ENCODE measurements at places on chromosomes 11 and 22.

GRCh38 chr22:48844056-48844675 is 983.5 kb downstream of the BRD1 start:
- DNase-seq: no peak

DNA sequence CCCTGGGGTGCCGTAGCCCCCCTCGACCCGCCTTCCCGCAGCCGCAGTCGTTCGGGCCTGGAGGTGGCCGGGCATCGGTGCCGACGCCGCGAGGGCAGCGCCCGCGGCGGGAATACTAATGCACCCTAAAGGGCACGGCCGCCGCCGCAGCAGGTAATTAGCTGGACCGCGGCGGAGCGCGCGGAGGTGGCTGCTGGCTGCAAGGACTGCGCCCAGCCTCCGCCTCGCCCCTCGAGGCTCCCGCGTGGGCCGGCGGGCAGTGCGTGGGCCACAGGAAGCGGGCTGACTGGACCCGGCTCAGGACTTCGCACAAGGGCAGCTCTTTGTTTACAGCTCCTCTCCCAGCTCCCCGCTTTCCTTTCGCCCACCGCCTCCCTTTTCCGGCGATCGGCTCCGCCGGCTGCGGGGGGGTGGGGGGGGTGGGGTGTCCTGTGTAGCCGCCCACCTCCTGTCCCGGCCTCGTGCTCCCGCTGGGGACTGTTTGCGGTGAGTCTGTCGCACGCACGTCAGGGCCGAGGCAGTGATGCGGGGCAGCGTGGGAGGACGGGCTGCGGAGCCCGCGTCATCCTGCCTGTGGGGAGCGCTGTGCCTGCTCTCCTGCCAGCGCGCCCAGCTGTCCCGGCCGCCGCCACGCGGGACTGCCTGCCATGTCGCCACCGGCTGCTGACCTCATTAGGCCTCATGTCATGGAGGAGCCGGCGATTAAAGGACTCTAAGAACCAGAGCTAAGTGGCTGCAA is 53.2 kb downstream of the GRIK4 start:
- DNase-seq: peak; percentile 79

- no peak for DNase-seq
These were observed 893.9 kb downstream of the OPCML start for GRCh38 chr11:132638423-132638822.

DNA sequence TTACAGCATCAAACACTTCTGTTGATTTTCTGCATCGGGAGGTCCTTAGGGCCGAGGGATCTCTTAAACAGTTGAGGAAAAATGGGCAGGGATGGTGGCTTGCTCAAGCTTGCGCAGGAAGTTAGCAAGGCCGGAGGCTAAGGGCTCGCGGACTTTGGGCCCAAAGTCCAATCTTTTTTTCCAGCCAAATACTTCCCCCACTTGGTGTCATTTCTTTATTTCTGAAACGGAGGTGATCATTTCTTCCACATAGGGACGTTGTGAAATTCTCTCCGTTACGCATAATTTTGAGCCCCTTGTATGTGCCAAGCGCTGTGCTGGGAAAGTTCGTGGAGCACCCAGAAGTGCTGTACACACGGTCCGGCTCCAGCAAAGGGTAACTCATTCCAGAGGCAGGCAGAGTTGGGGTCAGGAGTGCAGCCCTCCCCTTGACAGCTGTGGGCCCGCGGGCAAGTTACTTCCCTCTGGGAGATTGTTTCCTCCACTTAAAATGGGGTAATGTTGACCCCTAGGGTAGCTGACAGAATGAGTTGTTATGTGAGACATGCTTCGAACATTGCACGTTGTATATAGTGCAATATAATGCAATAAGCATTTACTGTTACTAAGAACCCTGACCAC is 809 bp downstream of the MIEF1 start:
- no peak for DNase-seq

- DNase-seq: peak; percentile 84
These were observed 2.8 kb upstream of the CDKN1C start for GRCh38 chr11:2888266-2888968.

DNA sequence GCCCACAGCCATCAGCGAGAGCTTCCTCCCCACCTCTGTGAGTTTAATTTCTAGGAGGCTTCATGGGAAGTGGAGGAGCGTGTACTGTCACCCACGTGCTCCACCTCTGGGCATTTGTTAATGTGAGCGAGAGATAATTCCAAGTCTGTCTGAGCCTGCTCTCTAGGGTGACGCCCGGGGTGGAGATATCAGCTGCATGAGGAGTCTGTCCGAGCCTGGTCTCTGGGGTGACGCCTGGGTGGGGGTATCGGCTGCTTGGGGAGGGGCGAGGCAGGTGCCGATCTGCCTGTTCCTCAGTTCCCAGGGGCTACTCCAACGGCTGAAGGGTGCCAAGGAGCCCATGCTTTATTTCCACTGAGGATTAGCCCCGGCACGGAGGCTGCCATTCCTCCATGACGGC is 735.0 kb downstream of the BRD1 start:
- no peak for DNase-seq

DNA sequence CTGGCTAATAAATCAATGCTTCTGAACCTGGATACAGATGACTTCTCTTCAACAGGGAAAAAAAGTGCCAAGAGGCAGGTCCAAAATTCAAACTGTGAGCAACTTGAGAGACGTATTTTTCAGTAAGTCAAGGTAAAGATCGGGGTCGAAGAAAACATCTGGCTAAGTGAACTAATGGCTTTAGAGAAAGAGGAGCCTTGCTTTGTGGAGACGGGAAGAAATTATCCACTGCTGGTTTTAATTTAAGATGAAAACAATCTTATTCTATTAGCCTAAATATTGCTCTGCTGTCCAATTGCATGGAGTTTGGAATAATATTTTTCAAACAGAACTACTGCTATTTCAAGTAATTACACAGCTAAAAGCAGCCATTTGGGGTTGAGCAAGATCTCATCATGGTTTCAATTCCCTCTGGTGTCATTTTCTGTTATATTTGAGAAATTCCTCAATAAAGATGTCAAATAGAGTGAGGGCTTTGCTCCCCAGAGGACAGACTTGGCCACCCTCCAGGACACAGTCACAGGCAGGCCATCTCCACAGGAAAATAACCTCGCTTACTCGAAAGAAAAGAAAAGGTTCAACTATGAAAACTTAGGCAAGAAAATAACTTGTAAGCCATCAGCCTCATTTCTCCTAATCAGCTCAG is 29.8 kb downstream of the SCUBE1 start:
- DNase-seq: no peak

DNA sequence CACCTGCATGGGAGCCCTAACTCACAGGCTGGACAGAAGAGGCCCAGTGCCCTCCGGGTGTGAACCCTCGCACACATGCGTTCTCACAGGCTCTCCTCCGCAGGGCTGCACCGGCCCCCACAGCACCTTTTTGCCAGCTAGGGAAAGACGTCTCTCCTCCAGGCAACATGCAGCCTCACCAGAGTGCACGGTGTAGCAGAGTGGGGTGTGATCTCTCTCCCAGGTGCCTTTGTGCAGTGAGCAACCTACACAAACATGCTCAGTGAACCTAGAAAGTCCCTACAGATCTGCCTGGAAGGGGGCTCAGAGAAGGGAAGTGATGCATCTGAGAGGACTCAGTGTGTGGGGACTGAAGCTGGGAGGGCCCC is 3.7 kb upstream of the CARNS1 start:
- DNase-seq: no peak

- DNase-seq: no peak
These were observed 13.0 kb downstream of the SCUBE2 start for GRCh38 chr11:9078113-9079086.

DNA sequence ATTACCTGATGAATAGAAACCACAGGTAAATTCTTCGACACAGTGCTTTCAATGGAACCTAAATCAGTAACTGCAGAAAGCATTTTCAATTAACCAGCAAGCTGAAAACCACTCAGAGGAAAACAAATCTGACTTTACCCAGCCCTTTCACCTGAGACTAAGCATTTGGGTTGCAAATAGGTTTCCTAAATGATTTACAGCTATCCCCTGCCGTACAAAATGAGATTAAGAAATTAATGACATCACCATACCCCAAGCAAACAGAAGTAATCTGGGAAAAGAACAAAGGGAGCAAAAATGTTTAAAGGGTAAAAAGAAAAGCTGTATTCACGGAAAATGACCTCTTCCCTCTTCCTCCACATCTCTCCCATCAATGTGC is 584 bp downstream of the NOX4 start:
- DNase-seq: no peak

GRCh38 chr11:95576146-95576845 is 213.3 kb downstream of the FAM76B start:
- DNase-seq: no peak

GRCh38 chr22:39596601-39597000 is 26.0 kb downstream of the CACNA1I start:
- DNase-seq: no peak

DNA sequence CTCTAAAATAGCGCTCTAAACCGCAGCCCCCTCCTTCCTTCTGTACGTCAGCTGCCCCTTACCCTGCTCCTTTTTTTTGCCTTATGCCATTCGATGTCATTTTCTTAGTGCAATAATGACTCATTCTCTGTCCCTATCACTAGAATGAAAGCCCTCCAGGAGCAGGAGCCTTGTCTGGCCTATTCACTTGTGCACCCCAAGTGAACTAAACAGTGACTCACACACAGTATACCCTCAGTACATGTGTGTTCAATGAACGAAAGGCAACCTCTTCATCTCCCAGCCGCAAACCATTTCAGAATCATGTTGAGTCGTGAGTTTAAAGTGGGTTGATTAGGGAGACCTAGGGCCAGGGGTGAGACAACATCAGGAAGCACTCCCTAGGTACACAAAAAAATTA is 50.7 kb upstream of the SPATA19 start:
- no peak for DNase-seq

DNA sequence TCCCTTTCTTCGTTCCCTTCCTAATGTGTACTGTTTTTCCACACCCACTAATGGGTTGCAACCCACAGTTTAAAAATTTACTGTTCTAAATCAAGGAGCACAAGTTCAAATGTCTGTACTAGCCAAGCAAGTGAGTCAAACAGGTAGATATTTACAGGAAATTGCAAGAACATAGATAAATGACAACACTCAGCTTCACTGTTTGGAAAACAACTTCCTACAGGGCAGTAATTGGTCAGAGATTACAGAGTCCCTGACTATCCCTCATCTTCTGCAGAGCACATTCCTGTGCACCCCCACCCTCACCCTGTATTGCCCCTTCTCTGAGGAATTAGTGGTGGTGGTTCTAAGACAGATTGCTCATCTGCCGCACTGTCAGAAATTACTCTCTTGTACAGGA is 1.9 kb downstream of the SERPING1 start:
- DNase-seq: no peak

DNA sequence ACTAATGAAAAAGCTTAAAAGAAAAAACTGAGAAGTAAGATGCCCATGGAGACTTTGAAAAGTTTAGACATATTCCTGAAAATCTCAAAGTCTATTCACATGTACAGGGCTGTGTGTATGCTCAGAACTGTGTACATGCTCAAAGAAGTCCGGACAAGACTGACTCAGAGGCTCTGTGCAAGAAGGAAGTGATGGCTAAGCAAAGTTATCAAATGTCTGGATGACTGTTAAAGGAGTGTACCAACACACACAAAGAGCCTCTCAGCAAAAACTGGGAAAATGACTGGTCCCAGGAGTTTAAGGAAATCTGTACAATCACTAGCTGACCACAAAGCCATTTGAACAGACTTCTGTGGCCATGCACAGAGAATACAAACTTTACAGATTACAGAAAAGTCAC is 33.1 kb upstream of the ARHGAP32 start:
- no peak for DNase-seq

DNA sequence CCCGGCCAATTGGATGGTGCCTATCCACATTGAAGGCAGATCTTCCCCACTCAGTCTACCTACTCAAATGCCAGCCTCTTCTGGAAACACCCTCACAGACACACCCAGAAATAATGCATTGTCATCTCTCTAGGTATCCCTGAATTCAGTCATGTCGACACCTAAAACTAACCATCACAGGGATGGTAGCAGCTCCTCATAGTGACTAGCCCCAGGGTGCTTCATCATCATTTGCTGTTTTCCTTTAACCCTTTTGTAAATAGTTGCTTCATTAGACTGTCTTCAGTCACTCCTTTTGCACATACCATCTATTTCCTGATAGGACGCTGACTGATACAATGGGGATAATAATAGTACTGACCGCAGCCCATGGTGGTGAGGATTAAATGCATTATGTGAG is 18.8 kb upstream of the AMOTL1 start:
- no peak for DNase-seq

DNA sequence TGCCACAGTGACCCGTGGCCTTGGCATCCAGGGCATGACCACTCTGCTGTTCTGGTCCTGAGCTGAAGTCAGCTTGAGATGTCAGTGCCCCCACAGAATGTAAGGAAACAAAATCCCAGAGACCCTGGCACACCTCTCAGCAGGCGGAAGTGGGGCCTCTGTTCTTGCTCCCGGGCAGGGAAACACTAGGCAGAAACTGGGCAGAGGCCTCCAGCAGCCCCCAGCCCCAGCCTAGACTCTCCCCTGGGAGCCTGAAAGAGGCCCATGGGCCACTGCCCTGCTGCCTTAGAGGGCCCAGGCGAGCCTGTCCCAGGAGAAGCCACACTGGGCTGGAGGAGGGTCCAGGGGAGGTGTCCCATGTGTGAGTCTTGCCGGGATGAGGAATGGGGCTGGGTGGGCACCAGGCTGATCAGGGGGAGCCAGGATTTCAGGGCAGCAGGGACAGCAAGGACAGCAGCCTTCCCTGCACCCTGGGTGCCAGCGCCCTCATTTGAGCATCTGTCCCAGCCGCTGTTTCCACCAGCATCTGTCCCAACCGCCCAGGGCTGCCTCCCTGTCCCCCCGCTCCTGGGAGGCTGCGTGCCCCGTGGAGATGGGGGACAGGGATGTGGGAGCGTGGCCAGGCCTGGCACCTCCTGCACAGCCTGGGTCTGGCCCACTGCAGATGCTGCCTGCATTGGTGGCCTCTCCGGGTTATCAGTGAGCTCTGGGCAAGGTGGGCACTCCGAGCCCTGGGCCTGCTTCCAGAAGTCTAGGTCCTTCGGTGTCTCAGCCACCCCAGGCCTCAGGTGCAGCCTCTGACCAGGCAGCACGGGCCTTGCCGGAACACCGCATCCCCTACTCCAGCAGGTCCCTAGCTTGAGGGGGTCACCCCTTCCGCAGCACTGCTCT is 1072.4 kb downstream of the BRD1 start:
- DNase-seq: no peak

DNA sequence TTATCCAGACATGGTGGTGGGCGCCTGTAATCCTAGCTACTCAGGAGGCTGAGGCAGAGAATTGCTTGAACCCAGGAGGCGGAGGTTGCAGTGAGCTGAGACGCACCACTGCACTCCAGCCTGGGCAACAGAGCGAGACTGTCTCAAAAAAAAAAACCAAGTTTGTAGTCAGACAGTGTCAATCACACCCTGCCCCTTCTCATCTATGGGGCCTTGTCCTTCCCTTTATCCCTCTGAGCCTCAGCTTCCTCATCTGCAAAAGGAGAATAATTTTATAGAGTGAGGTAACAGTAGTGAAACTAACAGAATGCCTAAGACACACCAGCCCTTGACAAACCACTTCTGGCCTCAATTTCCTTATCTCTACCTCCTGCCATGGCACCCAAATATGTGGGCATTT is 10.7 kb downstream of the BCL9L start:
- DNase-seq: no peak
